ENCODE measurements at places on chromosomes 1 and 21.

DNA sequence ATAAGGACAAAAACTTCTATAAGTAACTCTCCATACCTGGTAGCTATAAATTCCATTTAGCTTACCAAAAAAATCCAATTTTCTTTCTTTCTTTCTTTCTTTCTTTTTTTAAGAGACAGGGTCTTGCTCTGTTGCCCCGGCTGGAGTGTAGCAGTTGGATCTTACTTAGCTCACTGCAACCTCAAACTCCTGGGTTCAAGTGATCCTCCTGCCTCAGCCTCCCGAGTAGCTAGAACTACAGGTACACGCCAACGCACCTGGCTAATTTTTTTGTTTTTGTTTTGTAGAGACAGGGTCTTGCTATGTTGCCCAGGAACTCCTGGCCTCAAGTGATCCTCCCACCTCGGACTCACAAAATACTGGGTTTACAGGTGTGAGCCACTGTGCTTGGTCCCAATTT is 75.5 kb downstream of the EPS15 start:
- no peak for DNase-seq

GRCh38 chr1:79198832-79199231 is 192.3 kb upstream of the ADGRL4 start:
- no peak for DNase-seq

GRCh38 chr1:44105810-44106209 is 12.8 kb upstream of the KLF17 start:
- no peak for DNase-seq

DNA sequence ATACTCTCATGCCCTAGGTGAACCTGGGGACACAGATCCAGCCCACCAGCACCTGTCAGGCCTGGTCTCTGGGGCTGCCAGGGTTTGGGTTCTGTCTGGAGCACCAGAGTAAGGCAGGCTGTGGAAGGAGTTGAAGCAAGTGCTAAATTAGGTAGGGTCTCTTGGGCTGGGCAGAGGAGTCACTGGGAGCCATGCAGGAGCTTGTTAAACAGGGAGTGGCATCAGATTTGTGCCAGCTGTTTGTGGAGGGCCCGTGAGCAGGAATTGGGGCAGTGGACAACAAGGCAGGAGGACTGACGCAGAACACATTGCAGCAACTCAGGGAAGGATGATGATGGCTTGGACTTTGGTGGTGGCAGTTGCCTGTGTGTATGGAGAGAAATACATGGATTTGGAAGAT is 56.3 kb downstream of the PTPRF start:
- no peak for DNase-seq

DNA sequence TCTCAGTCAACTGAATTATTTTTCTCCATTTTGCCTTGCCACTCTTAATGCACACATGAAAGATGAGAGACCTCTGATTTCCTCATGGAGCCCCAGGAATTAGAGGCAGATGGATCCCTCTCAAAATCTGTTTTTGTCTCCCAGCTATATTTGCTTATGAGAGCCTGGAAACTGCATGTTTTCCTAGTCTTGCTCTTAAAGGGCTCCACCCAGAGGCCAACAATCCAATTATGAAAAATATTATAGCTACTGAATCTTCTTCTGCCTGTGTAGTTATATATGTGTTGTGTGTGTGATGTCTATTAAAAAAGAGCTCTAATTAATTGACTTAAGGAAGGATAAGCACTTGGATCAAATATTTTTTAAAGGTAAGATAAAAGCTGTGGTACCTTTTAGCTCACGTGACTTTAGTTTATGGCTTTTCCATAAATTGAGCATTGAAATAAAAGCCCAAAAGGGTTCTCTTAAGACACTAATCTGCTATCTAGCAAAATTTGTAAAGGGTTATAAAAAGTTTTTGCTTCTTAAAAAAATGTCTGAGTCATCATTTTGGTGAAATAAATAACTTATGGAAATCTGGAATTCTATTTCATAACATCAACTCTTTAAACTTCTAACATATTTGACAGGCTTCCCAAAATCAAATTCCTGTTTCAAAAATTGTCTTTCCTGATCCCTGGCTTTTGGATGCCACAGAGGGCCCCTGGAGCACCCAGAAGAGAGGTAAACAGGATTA is 31.2 kb upstream of the TSPEAR start:
- no peak for DNase-seq

DNA sequence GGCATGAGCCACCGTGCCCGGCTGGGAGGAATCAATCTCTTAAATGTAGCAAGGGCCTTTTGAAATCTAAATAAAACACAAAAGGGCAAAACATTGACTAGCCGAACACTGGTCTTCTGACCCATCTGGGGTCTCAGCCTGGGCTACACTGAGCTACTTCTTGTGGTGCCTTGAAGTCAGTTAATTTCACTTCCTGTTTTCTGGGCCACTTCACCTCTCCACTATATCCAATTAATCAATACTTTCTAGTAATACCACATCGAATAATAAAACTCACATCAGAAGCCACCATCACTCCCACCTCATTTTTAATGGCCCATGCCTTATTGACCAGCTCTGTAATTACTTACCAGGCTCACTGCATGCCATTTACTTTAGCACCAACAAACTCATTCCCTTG is 138.0 kb upstream of the SAMSN1 start:
- DNase-seq = no peak
